AML-193 (cell line): ENCODE measurements at places on chromosomes 1 and 21.

- DNase-seq = no peak
These were observed 88.3 kb downstream of the AK5 start for GRCh38 chr1:77370161-77370560.

DNA sequence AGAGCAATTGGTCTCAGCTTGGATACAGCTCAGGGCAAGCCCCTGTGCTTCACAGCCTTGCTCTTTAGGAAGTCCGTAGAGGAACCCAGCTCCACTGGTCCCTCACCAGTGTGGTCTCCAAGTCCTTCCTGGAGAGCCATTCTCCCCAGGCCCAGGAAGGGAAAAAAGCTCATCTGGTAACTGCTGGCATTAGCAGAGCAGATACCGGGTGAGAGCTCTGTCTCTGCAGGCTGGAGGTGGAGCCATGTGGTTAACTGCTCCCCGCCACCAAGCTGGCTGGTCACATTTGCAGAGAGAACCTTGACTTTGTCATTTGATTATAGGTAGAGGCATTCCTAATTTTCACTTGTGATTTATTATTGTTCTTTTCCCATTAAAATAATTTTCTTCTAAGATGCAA lies 169.6 kb downstream of the ROR1 start:
- no peak for DNase-seq

- DNase-seq = no peak
These were observed 197.5 kb upstream of the JUN start for GRCh38 chr1:58981392-58981791.

DNA sequence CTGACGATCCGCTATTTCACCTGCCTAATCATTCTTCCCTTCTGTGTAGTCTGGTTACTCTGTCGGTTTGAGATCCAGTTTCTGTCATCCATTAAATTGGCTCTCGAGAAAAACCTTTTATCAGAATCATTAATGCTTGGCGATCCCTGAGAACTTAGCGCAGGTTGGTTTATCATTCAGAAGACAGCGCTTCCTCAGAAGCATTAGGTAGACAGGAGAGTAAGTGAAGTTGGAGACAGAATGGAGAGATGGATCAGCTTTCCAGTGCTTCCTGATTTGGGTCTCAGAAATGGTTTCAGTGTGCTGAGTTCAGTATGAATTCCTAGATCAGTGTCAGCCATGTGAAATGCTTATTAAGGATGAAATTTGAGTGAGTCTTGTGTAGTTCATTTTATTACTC lies 1.3 kb downstream of the USP1 start:
- no peak for DNase-seq

DNA sequence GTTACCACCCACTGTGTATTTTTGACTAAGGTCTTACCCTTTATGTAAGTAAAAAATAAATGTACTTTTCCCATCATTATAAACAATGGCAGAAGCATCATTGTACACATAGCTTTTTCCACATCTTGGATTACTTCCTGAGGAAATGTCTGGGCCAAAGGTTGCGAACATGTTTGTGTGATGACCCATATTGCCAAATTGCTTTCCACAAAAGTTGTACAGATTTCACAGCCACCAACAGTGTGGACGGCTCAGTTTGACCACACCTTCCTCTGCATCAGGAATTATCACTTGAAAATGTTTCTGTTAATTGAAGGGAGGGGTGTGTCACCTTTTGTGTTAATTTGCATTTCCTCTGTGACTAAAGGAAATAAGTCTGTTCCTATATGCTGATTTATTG lies 25.7 kb downstream of the AKNAD1 start:
- DNase-seq = no peak

GRCh38 chr1:226882631-226883409 lies 12.4 kb downstream of the PSEN2 start:
- no peak for DNase-seq

DNA sequence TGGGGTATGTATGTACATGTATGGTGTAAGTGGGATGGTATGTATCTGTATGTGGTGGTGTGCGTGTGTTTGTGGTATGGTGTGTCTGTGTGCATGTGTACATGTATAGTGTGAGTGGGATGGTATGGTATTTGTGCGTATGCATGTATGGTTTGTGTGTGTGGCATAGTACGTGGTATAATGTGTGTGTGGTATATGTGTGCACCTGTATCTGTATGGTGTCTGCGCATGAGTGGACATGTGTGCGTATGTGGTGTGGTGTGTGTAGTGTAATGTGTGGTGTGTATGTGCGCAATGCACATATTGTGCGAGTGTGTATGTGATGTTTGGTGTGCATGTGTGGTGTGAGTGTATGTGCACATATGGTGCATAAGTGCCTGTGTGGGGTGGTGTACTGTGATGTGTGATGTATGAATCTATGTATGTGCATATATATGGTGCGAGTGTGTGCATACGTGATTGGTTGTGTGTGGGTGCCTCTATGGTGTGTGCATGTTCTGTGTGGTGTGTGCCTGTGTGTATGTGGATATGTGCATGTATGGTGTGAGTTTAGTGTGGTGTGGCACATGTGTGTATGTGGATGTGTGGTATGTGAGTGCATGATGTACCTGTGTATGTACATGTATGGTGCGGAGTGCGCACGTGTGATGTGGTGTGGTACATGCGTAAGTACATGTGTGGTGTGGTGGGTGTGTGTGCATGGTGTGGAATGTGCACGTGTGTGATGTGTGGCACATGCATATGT lies 38.8 kb downstream of the WDR4 start:
- DNase-seq = no peak

- DNase-seq = no peak
These were observed 110.5 kb upstream of the COL11A1 start for GRCh38 chr1:103218821-103219220.

- DNase-seq = no peak
These were observed 1.1 kb upstream of the NENF start for GRCh38 chr1:212431644-212432043.

- no peak for DNase-seq
These were observed 5.1 kb downstream of the NAV1 start for GRCh38 chr1:201543871-201544642.
